Ovary (tissue), 10 donors: ENCODE measurements at places on chromosomes 3 and 15.

GRCh38 chr3:127544192-127544802 is 46.2 kb downstream of the TPRA1 start:
- peak; percentile 60 for DNase-seq

DNA sequence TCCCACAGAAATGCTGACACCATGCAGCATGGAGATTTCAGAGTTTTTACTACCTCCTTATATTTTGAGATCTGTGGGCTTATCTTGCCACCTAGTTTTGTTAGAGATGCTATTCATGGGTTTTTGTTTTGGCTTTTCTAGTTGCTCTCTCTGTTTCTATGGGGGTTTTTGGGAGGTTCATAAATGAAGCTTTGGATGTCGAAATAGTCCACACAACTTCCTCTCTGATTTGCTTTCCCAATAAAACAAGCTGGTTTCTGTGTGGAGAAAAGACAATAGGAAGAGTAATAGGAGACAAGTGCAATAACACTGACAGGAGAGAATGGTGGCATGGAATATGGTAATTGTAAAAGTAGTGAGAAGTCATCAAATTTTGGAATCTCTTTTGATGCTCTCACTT is 106.8 kb upstream of the GPR149 start:
- DNase-seq, result no peak

GRCh38 chr3:101868534-101869464 is 19.5 kb downstream of the NFKBIZ start:
- DNase-seq, result no peak

GRCh38 chr3:112472691-112473090 is 26.6 kb downstream of the BTLA start:
- DNase-seq, result no peak

GRCh38 chr15:39998511-39999077 is 40.4 kb downstream of the SRP14 start:
- DNase-seq, result no peak

DNA sequence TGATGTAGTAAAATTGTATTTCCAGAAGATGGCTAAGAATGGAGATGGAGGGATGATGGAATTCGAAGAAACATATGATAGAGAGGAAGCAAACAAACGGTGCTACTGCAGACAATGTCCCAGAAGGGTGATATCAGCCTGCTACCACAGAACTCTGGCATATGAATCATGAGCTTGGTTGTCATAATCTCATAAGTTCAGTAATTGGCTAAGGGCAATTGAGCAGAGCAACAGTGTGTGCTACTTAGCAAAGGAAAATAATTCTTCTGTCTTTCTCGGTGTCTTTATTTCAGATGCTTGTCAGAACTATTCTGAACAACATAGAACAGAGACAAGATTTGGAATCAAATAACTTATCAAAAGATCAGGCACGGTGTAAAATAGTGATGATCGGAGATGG is 407.3 kb downstream of the GBE1 start:
- DNase-seq, result no peak

GRCh38 chr3:16509721-16510619 is 3.5 kb downstream of the RFTN1 start:
- DNase-seq, result no peak
